ENCODE measurements at places on chromosomes 11 and 22.
A peak's percentile ranks its signal among the peaks of the same experiment; 100 is the strongest.

- DNase-seq: no peak
These were observed 67.5 kb downstream of the DDX10 start for GRCh38 chr11:108732395-108732794.

- DNase-seq: peak; percentile 40
These were observed 281.6 kb downstream of the TBC1D22A start for GRCh38 chr22:47043835-47044721.

GRCh38 chr11:40188848-40189247, 1270.6 kb downstream of the LRRC4C start:
- no peak for DNase-seq

- DNase-seq: no peak
These were observed 66.3 kb upstream of the PRDM11 start for GRCh38 chr11:45079943-45080719.

GRCh38 chr11:65053827-65054508, 4.4 kb downstream of the NAALADL1 start:
- no peak for DNase-seq

- no peak for DNase-seq
These were observed 20.1 kb upstream of the SPTBN2 start for GRCh38 chr11:66749091-66749490.

GRCh38 chr11:1015064-1015463, 21.5 kb downstream of the MUC6 start:
- no peak for DNase-seq

GRCh38 chr22:29183971-29184848, 21.5 kb upstream of the EMID1 start:
- DNase-seq: no peak

GRCh38 chr22:48376428-48376827, 1451.2 kb downstream of the BRD1 start:
- no peak for DNase-seq

- no peak for DNase-seq
These were observed 33.8 kb downstream of the BLID start for GRCh38 chr11:122082205-122082604.

GRCh38 chr11:116563028-116563711, 209.6 kb downstream of the BUD13 start:
- DNase-seq: no peak

DNA sequence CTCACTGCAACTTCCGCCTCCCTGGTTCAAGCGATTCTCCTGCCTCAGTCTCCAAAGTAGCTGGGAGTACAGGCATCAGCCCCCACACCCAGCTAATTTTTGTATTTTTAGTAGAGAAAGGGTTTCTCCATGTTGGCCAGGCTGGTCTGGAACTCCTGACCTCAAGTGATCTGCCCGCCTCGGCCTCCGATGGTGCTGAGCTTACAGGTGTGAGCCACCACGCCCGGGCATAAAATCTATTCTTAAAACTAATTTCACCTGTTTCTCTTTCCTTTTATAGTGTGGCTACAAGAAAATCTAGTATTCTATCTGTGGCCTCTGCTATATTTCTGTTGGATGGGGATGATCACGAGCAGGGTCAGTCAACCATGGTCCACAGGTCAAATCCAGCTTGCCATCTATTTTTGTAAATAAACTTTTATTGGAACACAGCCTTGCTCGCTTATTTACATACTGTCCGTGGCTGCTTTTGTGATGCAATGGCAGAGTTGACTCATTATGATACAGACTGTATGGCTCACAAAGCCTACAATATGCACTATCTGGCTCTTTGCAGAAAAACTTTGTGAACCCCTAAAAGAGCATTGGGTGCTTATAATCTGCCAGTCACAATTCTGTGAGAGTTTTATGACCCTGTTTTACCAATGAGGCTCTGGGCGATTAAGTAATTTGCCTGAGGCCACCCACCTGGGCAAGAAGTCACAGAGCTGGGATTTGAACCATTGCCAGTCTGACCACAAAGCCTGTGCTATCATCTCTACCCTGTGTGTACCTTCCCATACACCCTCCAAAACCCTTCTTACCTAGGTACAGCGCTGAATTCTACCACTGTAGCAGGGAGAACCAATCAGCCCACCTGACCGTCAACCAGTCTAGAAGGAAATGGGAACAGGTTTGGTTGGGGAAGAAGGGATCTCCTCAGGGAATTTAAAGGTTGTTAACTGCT, 28.3 kb downstream of the SLC1A2 start:
- DNase-seq: no peak

- DNase-seq: no peak
These were observed 16.8 kb downstream of the APOL5 start for GRCh38 chr22:35734517-35734827.

GRCh38 chr11:106879832-106880546, 138.3 kb downstream of the GUCY1A2 start:
- DNase-seq: no peak

DNA sequence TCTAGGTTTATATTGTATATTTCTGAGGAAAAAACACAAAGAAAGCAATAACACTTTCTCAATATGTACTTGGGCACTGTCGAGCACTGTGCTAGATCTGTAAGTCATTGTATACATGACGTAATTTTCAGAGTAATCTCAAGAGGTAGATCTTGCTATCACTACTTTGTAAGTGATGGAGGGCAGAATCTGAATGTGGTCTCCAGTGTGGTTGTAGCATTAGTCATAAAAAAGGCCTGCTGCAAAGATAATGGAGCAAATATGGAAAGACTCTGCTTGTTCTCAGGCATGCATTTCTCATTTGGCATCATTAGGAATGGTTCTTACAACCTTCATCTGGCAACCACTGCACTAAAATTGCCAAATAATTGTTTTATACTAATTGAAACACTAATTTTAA, 419.8 kb upstream of the CCDC179 start:
- DNase-seq: peak; percentile 26

DNA sequence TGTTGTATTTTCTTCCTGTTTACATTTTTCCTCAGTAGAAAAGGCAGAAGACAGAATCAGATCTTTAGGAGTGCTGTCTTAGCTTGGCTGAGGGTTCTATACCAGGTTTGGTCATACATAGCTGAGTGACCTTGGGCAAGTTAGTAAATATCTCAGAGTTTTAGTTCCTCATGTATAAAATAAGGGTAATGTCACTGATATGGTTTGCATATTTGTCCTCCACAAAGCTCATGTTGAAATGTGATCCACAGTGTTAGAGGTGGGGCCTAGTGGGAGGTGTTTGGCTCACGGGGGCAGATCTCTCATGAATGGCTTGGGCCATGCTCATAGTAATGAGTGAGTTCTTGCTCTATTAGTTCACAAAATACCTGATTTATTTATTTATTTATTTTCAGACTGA, 7.5 kb upstream of the HTR3A start:
- DNase-seq: no peak

GRCh38 chr11:10499452-10499851, 41.5 kb downstream of the RNF141 start:
- DNase-seq: no peak

DNA sequence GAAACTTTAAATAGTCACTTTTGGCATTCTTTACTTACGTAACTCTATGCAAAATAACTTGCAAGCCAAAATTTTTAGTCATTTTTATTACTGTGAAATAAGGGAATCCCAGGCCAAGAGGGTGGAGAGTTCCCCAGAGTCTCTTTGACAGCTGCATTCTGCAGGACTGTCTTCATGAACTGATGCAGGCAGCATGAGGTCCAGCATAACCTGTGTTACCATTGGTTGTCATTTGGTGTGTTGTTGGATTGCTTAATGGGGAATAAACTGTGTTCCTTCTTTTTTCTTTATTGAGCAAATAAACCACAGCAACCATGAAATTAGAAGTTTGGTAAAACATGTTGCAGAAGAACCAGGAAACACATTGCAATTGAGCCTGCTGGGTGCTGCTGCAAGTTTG, 24.6 kb downstream of the MMP27 start:
- peak; percentile 44 for DNase-seq

DNA sequence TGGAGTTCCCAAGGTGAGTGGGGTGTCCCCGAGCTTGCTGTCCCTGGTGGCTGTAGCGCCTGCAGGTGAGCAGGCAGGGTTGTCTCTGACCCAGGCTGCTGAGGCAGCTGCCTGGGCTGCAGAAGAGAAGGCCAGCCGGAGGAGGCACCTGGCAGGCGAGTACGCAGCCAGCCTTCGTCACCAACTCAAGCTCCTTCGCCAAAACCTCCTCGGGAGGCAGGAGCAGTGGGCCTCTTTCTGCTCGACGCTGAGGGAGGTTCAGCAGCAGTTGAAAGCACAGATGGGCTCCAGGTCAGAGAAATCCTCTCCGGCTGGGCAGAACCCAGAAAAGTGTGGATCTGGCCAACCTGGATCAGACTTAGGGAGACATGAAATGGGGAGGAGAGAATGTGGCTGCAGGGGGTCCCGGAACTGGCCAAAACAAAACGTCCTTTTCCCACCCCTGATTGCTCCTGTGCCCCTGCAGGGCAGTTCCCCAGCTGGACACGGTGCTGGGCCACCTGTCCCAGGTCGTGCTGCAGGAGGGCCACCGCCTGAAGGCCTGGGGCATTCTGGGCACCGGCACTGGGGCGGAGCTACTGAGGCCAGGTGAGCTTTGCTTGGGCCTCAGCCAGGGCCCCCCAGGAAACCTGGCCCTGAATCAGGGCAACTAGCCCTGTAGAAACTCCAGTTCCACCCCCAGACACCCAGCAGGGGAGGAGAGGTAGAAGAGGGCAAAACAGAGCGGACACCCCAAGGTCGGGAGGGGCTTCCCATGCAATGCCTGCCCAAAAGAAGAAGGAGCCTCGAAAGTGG, 56.7 kb downstream of the BTG4 start:
- no peak for DNase-seq

GRCh38 chr22:33572086-33572485, 348.2 kb downstream of the LARGE1 start:
- no peak for DNase-seq

DNA sequence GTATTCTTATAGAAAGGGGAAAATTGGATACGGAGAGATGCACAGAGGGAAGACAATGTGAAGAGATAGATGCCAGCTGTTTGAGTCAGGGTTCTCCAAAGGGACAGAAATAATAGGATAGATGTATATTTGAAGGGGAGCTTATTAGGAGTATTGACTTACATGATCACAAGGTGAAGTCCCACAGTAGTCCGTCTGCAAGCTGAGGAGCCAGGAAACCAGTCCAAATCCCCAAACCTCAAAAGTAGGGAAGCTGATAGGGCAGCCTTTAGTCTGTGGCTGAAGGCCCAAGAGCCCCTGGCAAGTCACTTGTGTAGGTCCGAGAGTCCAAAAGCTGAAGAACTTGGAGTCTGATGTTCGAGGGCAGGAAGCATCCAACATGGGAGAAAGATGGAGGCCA, 569.6 kb upstream of the LARGE1 start:
- DNase-seq: no peak

GRCh38 chr11:120182372-120182771, 28.5 kb upstream of the OAF start:
- no peak for DNase-seq

DNA sequence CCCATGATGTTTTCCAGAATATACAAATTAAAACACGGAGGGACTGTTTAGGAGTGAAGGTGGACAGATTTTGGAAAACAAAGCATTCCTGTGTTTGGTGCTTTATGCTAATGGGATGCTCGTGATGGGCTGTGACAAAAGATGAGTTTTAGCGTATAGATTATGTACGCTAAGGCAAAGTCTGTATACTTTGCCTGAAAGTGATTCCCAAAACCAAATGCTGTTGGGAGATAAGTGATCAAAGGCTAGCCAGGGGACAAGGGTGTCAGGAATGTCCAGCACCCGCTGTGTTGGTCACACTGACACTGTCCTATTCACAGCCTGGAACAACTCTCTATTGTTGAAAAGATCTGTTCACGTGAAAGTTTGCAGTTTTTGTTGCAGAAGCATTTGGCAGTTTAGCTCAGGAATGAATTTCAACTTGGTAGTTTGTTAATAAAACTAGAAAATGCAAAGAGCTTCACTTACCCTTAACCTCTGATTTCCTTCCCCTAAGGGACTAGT, 1.5 kb downstream of the JAM3 start:
- DNase-seq: no peak

DNA sequence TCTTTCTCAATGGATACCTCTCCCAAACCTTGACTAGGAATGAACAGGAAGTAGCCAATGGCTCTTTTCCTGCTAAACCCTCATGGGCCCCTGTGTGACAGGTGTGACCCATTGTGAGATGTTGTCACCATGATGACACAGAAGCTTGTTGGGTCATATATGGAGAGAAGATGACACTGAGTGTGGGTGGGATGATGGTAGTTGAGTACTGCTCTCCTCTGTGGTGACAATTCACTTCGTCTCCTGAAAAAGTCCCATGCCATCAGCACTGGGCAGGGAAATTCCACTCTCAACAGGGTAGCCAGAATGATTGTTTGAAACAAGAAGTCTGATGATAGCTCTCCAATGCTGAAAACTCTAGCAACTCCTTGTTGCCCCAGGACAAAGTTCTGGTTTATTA, 94.0 kb upstream of the SEZ6L start:
- no peak for DNase-seq

- DNase-seq: no peak
These were observed 10.1 kb upstream of the EXT2 start for GRCh38 chr11:44085330-44085729.

DNA sequence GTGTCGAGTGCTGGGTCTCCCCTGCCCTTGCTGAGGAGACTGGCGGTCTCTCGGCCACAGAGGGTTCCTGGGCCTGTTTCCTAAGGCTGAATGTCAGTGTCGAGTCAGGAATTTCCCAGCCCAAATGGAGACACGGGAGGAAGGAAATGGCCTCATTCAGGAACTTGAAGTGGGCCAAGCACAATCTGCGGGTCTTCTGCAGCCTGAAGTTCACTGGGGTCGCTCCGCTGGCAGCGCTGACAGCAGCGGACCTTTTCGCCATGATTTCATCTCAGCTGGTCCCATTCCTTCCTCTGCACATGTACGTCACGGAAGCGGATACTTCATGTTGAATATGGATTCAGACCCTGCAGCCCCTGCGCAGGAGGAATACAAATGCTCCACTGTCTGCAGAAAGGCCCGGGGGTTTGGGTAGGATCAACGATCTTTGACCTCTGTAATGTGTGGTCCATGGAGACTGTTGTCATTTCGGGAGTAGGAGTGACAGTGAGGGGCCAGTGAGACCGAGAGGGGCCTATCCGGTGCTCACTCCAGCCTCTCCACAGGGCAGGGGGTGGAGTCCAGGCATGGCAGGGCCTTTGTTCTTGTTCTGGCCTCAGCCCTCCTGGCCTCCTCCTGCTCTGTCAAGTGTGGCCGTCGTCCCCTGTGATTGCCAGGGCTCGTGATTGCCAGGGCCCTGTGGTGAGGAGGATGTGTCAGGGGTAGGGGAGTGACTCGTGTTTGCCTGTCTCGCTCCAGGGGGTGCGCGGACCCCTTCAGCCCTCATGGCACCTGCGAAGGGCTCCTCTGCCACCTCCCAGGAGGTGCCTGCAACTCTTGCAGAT, 402.3 kb downstream of the TBC1D22A start:
- DNase-seq: no peak
